ENCODE measurements at places on chromosomes 3 and 15. TPM values are rescaled to one million over a fixed set of nuclear protein-coding genes. Genes with fewer than 3 reads are reported as not detected.

The SLC28A1 gene
- total RNA-seq, result not detected

The PP2D1 gene
- total RNA-seq, result not detected

The WDR72 gene
- total RNA-seq, result not detected

The GPR160 gene
- 0.29 TPM for total RNA-seq

The EXD1 gene
- not detected for total RNA-seq

The SLC28A2 gene
- total RNA-seq, result not detected

The TIPARP gene
- total RNA-seq, result 29.7 TPM

The FGD5 gene
- total RNA-seq, result 1.7 TPM

The CKMT1B gene
- total RNA-seq, result not detected

The SLC15A2 gene
- total RNA-seq, result 0.50 TPM

The MINAR1 gene
- total RNA-seq, result 0.83 TPM

The TRH gene
- not detected for total RNA-seq

The KLHL40 gene
- not detected for total RNA-seq

The GOLGA8S gene
- total RNA-seq, result 0.15 TPM

The FBXL2 gene
- 20.2 TPM for total RNA-seq

The IQCF5 gene
- total RNA-seq, result not detected

The SNX22 gene
- total RNA-seq, result 0.50 TPM

The CHMP2B gene
- 33.7 TPM for total RNA-seq

The SLC22A14 gene
- total RNA-seq, result 0.15 TPM

The SPG21 gene
- total RNA-seq, result 106 TPM

The FETUB gene
- total RNA-seq, result not detected

The ROPN1 gene
- not detected for total RNA-seq

The TEX9 gene
- total RNA-seq, result 5.5 TPM

The LSG1 gene
- 32.3 TPM for total RNA-seq

The LRRIQ4 gene
- not detected for total RNA-seq

The SLC27A2 gene
- total RNA-seq, result not detected

The ATP13A4 gene
- total RNA-seq, result 0.33 TPM

The C3orf70 gene
- 0.87 TPM for total RNA-seq

Measured in smooth muscle cell of trachea (primary cell).